Glutamatergic neuron (in vitro differentiated cells): ENCODE measurements at places on chromosomes 6 and 20. TPM values are rescaled to one million over a fixed set of nuclear protein-coding genes. Genes with fewer than 3 reads are reported as not detected.

DNA sequence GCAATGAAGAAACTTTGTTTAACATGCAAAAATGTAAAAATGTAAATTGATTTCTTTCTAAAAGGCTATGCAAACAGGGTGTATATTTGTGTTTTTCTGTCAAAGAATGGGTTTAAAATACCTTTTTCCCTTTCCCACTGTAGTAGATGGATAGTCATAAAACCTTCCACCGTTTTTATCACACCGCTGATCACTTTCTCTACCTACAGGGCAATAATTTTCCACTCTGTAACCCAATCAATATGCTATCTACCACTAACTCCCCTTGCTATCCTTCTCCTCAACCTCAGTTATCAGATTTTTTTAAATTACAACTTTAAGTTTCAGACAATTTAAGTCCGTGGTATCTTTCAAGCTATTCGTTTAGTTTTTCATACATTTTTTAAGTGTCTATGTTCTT is 91.4 kb upstream of the ARID1B start:
- peak overlapping the region; percentile 94 for H3K4me3 ChIP-seq
- no peaks in the 10 kb centered on the region for H3K36me3 ChIP-seq
- no peak for DNase-seq
- peak overlapping the region; percentile 99 for H3K27ac ChIP-seq
- peaks cover 13% of the 10 kb centered on the region for H3K27me3 ChIP-seq

DNA sequence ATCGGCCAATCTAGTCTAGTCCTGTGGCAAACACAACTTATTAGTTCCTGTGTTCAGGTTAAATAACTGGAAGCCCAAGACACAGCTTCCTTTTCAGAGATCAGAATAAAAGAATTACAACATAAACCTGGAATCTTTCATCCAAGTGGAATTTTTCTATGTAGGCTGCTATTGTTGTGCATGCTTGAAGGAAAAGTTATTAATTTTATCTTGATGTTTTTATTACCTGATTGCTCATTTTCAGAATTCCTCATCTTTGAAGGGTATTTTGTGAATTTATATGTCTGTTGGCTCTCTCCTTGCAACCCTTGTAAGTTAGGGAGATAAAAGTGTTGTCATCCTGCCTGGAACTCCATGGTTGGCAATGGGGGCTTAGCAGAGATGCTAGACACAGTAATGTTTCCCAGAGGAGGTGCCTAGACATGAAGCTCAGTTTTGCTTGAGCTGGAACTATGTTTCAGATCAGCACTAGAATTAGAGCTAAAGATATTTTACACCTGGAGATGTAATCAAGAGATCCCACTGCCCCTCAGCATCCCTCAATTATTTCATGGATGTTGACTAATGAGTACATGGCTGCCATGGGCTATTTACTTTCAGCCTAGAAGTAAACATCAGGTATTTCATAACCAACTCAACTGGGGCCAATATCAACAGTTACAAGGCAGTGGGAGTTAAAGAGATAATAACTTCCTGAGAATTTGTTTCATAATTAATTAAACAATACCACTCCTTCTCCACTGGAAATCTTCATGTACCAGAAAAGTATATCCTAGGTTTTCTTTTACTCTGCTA is 367.0 kb upstream of the MARCKS start:
- no peak overlapping the region for H3K27ac ChIP-seq
- H3K4me3 ChIP-seq = no peak overlapping the region
- no peaks in the 10 kb centered on the region for H3K36me3 ChIP-seq
- DNase-seq = no peak
- H3K4me1 ChIP-seq = no peaks in the 10 kb centered on the region
- H3K27me3 ChIP-seq = no peaks in the 10 kb centered on the region

GRCh38 chr6:150715133-150715532 is 115.4 kb downstream of the PLEKHG1 start:
- no peak for DNase-seq
- H3K27ac ChIP-seq = no peak overlapping the region
- H3K4me3 ChIP-seq = no peak overlapping the region
- peaks cover 3% of the 10 kb centered on the region for H3K4me1 ChIP-seq
- H3K36me3 ChIP-seq = no peaks in the 10 kb centered on the region

- no peaks in the 10 kb centered on the region for H3K27me3 ChIP-seq
- H3K27ac ChIP-seq = no peak overlapping the region
- DNase-seq = no peak
- H3K4me1 ChIP-seq = no peaks in the 10 kb centered on the region
- H3K36me3 ChIP-seq = no peaks in the 10 kb centered on the region
These were observed 80.0 kb upstream of the TNFAIP3 start for GRCh38 chr6:137787016-137787415.

DNA sequence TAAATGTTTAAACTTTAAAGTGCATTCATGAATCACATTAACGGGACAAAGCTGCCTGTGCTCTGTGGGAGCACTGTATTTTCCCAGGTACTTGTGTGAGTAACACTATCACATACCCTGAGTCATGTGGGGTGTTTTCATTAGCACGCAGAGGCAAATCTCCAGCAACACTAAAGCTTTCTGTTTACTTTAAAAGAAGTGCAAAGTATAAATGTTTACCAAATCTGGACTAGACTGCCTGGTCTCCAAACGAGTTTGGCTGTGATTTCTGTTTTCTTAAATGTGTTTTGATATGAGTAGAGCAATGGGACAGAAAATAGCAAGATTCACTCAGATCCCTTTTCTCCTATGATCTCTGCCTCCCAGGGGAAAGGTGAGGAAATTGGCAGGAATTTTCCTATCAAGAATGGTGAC is 28.8 kb upstream of the RIPPLY2 start:
- DNase-seq = no peak
- H3K4me3 ChIP-seq = no peak overlapping the region
- no peak overlapping the region for H3K27ac ChIP-seq

GRCh38 chr6:35299674-35300073 is 2.1 kb downstream of the DEF6 start:
- no peak overlapping the region for H3K4me3 ChIP-seq
- no peak for DNase-seq
- H3K27ac ChIP-seq = no peak overlapping the region

DNA sequence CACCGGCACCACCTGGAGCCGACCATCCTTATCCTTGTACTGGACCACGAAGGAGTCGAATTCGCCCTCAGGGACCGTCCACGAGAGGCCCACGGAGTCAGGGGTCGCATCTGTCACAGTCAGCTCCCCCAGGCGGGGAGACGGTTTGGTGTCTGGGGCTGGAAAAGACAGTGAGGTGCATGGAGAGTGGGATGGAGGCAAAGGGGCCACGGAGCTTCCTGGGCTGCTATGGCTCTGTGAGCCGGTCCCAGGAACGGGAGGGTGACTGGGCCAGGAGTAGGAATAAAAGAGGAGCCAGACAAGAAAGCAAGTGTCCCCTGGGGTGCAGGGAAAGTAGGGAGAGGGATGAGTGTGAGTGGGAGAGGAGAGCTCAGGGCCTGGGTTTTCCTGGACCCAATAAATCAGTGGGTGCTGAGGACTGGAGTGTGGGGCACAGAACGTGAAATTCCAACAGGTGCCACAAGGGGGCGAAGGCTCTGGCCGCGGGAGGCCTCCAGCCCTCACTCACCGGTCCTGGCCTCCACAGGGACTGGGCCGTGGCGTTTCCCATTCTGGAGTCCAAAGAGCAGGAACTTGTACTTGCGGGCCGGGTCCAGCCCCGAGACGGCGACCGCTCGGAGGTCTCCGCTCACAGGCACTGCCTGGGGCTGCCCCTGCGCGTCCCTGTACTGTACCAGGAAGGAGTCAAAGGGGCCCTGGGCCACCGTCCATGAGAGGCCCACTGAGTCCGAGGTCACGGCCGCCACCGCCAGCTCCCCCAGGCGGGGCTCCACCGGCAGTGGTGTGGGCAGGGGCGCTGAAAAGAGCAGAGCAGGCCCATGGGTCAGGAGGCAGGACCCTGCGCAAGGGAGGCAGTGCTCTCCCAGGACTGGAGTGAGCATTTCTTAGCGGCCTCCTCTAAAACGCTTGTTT is 9.9 kb downstream of the CYP21A2 start:
- no peaks in the 10 kb centered on the region for H3K4me1 ChIP-seq
- DNase-seq = peak; percentile 80
- no peaks in the 10 kb centered on the region for H3K36me3 ChIP-seq
- no peak overlapping the region for H3K27ac ChIP-seq
- peak overlapping the region; percentile 49 for H3K4me3 ChIP-seq
- H3K27me3 ChIP-seq = peaks cover 9% of the 10 kb centered on the region

HCK gene
- total RNA-seq = 0.78 TPM

FILIP1 gene
- 0.69 TPM for total RNA-seq

DDO gene
- total RNA-seq = not detected

TRIM31 gene
- not detected for total RNA-seq
